ENCODE measurements at places on chromosomes 5 and 9. TPM values are rescaled to one million over a fixed set of nuclear protein-coding genes. Genes with fewer than 3 reads are reported as not detected.

CCDC171 gene
- total RNA-seq = 9.8 TPM

DNA sequence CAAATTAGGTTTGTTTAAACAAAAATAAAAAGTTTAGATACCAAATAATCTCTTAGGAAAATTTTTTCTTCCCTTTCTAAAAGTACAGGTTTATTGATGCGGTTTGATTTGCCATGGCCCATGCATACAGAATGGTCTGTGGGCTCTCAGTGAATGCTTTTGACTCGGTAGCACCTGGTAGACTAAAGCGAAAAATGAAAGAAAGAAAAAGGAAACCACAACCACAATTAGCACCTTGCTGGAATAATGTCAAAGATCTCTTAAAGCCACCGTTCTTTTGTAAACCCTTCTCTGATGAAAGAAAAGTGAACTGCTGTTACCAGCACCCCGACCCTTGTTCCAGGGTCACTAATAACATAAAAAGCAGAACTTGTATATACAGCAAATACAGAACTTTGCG, 157.9 kb downstream of the NFIB start:
- peaks cover 14% of the 10 kb centered on the region for H3K36me3 ChIP-seq
- H3K4me1 ChIP-seq = peaks cover 44% of the 10 kb centered on the region
- H3K27ac ChIP-seq = peak overlapping the region; percentile 72
- no peak overlapping the region for H3K4me3 ChIP-seq

EEIG1 gene
- 62.8 TPM for total RNA-seq

DNA sequence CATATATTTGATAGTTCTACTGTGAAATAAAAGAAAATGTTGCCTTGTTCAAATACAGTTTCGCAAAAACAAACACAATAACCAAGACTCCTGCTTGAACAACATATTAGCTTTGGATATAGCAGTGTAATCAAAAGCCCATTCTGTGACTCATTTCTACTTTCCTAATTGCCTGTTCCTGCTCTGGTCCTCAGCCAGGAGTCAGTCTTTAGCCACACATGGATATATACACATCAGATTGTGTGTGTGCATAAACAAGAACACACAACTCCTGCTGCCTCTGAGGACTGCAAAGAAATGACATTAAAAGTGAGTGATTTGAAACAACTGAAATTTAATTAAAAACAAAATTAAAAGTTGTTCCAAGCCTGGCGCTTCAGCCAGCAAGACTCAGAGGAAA, 334.8 kb downstream of the TRIM32 start:
- no peak overlapping the region for H3K4me3 ChIP-seq
- H3K27me3 ChIP-seq = peaks cover 14% of the 10 kb centered on the region
- no peak overlapping the region for H3K27ac ChIP-seq
- H3K4me1 ChIP-seq = no peaks in the 10 kb centered on the region
- no peak for DNase-seq

ZFP2 gene
- total RNA-seq = 4.0 TPM

- H3K4me3 ChIP-seq = no peak overlapping the region
- DNase-seq = no peak
- no peak overlapping the region for H3K27ac ChIP-seq
- no peaks in the 10 kb centered on the region for H3K36me3 ChIP-seq
- H3K4me1 ChIP-seq = peaks cover 2% of the 10 kb centered on the region
- H3K27me3 ChIP-seq = no peaks in the 10 kb centered on the region
Measured at GRCh38 chr5:11334404-11334803, 569.8 kb downstream of the CTNND2 start.

DNA sequence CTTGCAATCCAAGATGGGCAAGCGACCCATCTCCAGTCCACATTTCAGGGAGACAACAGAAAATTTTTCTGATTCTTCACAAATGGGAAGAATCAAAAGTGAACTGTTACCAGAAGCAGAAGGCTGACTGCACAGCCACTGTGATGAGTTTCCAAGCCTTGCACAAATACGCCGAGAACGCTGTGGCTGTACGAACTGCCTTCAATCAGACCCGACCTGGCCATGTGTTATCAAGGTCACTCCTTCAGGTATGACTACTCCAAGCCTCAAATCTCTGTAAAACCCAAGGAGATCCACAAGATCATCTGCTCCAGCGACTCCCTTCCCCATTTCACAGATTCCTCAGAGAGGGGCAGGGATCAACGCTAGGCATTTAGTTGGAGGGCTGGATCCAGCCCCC, 26.9 kb downstream of the RAPGEF1 start:
- DNase-seq = no peak
- peaks cover 20% of the 10 kb centered on the region for H3K4me1 ChIP-seq
- H3K36me3 ChIP-seq = peaks cover 2% of the 10 kb centered on the region
- no peak overlapping the region for H3K4me3 ChIP-seq

OR1Q1 gene
- not detected for total RNA-seq
